Stimulated activated CD4-positive, alpha-beta T cell treated with anti-CD3 and anti-CD28 coated beads, Interleukin-4, amount 100 ng/mL, for 24 hours (primary cell): ENCODE measurements at places on chromosomes 7 and 10.

DNA sequence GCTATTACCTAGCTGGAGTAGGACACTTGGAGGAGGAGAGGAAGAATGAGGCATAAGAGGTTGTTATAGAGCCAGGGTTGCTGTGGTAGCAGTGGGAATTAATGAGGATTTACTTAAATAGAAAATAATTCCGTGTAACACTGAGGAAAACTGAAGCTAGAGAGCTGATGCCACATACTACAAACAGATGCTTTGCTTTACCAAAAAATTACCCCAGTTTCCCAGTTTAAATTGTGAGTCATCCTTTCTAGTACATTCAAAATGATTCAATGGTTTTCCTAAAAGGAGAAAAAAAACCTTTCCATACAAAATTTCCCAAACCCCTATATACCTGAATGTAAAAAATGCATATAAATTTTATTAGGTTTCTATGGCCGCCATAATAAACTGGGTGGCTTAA is 58.3 kb downstream of the ZNF518A start:
- DNase-seq, result no peak

DNA sequence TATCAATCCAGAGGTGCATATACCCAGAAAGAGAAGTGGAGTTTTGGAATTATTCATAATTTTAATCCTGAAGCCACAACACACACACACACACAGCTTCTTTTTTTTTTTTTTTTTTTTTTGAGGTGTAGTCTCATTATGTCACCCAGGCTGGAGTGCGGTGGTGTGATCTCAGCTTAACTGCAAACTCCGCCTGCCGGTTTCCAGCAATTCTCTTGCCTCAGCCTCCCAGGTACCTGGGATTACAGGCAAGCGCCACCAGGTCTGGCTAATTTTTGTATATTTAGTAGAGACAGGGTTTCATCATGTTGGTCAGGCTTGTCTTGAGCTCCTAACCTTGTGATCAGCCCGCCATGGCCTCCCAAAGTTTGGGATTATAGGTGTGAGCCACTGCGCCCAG is 35.4 kb downstream of the TET1 start:
- no peak for DNase-seq

- DNase-seq, result no peak
These were observed 68.5 kb upstream of the LRRC18 start for GRCh38 chr10:49008091-49008490.

- DNase-seq, result no peak
These were observed 76.8 kb upstream of the NKX6-2 start for GRCh38 chr10:132862485-132863420.

DNA sequence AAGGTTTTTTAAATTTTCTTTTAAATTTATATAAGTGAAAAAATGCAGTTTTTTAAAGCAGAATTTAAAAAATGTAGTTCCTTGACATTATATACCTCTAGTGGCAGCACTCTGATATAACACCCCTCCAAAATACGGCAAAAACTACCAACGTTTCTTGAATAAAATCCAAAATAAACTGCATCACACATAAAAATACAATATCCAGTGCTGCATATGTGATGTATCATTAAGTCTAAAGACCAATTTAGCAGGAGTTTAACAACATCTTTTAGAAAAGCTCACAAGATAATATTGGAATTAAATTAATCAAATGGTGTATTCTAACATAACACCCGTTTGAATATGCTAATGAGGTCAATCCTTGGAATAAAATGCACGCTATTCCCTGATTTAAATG is 1.4 kb downstream of the TCERG1L start:
- no peak for DNase-seq

GRCh38 chr7:92547579-92547978 is 19.0 kb downstream of the RBM48 start:
- no peak for DNase-seq

DNA sequence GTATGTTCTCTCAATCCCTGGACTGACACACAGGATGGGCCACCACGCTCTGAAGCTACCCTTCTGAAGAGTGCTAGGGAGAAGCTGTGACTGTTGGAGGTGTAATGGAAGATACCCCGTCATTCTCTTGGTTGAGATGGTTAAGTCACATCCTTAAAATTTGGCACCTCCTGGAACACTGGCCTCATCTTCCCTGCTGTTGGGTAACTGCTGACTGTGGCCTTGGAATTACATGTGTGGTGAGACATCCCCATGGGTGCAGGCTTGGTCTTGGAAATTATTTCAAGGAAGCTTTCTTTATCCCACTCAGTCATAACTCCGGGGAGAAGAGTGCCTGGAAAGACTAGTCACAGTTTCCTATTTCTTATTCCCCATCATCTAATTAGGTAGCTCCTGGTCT is 62.0 kb downstream of the LRMDA start:
- no peak for DNase-seq

GRCh38 chr7:123643495-123644441 is 11.9 kb upstream of the LMOD2 start:
- DNase-seq, result no peak

DNA sequence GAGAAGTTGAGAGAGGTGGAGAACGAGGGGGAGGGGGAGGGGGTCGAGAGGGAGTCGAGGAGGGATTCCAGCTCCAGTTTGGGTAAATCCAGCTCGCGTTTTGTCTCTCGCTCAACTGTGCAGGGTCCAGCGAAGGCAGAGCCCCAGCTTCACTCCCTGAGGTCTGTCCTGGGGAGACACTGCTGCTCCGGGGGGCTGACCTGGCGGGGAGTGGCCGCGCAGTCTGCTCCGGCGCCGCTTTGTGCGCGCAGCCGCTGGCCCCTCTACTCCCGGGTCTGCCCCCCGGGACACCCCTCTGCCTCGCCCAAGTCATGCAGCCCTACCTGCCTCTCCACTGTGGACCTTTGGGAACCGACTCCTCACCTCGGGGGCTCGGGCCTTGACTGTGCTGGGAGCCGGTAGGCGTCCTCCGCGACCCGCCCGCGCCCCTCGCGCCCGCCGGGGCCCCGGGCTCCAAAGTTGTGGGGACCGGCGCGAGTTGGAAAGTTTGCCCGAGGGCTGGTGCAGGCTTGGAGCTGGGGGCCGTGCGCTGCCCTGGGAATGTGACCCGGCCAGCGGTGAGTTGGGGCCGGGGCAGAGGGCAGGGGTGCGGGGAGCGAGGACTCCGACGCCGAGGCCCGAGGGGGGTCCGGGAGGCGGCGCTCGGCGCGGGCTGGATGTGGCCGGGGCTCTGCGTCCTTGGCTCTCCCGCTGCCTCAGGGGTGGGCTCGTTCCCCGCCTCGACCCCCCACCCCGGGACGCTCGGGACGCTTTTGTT is at the start of gene TET1:
Gene TET1, plus strand, starts transcription at position 152 of the 757 bp plus-strand sequence. CDS start 12,002 bp downstream, outside the sequence.
- DNase-seq, result peak; percentile 9

DNA sequence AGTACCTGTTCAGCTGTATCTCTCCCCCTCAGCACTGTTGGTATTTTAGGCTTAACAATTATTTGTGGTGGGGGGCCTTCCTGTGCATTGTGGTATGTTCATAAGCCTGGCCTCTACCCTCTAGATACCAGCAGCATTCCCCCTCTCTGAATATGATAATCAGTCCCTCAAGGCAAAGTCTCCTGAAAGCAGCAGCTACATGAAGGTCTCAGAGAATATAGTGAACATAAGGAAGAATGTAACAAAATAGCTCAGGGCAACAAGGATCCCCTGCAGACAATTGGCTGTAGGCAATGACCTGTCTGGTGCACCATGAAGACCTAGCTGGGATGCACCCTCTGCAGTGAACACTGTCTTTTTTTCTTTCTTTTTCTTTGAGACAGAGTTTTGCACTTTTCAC is 86.4 kb downstream of the CTBP2 start:
- DNase-seq, result no peak

GRCh38 chr10:62177111-62177510 is 91.5 kb downstream of the RTKN2 start:
- DNase-seq, result no peak

- DNase-seq, result no peak
These were observed 45.4 kb downstream of the CNNM1 start for GRCh38 chr10:99374526-99374925.

DNA sequence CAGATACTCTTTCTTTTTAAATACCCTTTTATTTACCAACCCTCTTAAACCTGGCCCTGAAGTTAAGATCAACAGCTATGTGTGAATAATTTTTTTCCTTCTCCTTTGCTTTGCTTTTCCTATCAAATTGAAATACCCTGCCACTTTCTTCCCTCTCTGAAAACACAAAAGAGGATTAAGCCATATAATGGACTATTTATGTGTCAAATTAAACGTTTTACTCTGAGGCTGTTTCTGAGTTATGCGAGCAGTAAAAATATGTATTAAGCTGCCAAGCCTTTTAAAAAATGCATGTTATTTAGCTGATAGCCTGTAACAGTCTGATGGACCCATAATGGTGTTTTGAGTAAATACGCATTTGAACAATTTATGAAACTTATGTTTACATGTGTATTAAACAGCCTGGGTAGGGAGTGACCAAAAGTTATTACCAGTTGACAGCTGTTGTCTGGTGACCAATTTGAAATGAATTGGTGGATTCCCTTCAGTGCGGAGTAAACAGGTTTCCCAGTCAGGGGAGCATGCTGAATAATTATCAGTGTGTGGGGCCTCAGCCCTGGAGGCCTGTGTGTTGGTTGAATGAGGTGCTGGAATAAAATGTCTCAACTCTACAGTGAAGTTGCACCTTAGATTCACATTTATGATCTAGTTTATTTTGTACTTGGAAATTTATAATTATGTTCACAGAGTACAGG is 89.6 kb downstream of the AUTS2 start:
- DNase-seq, result no peak

DNA sequence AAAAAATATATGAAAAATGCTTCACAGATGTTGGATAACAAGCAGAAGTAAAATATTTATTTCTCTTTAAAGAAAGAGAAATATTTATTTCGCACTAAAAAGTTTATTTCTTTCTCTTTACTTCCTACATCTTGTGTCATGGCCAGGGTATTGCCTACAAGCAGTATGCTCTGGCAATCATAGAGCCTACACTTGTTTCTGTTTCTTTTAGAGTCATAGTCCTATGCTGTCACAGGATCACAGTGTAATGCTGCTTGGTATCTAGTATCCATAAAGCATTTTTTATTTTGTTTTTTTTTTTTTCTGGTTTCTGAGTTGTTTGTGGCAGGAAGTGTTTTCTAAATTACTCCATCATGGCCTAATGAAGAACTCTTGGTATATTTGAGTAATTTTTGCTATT is 116.0 kb downstream of the ATRNL1 start:
- DNase-seq, result no peak

- DNase-seq, result peak; percentile 34
These were observed 109.6 kb downstream of the WNT2 start for GRCh38 chr7:117212969-117213877.

- DNase-seq, result peak; percentile 61
These were observed 72.8 kb downstream of the PRKCQ start for GRCh38 chr10:6507311-6507710.

GRCh38 chr10:121284936-121285335 is 313.3 kb downstream of the FGFR2 start:
- no peak for DNase-seq

DNA sequence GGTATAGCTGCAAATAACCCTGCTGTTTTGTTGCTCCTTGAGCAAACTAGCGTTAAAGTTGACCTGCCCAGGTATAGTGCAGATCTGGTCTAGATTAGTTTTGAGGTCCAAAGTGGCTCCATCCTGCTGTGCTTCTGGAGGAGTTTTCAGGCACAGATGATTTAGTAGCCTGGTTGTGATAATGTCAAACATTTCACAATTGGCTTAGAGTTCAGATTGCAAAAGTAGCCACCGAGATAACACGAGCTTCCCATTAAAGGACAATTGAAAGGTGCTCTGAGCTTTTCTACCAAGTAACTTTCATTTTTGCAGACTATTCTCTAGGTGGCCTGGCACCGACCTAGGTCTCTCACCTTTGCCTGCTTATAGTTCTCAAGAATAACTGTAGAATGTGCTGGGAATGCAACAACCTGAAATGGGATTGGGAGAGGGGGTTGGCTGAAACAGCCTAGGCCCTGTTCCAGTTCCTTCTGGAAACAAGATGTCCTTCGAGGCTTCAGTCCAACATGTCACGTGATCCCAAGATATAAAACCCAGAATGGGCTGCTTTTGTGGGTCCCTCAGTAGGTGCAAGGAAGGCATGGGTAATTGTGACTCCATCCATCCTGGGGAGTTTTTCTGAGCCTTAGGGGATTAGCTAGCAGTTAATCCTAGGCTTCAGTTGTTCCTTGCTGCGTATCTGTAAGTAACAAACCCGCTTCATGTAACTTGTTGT is 201.0 kb downstream of the CHRM2 start:
- DNase-seq, result no peak

DNA sequence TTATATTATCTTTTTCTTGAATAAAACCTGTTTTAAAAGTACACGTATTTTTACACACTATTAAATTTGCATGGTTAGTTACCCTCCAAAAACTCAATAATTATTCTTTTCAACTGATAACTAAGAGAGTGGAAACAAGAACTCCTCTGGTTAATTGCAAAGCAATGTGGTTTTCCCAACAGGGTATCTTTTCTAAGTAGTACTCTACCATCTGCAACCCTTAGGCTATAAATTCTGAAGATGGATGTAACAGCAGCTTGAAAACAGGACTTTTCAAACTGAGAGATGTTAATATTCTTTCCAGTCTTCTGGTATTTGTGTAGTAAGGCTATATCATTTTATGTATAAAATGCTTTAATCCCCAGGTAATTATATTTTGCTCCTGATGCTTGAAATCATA is 916.1 kb upstream of the POT1 start:
- no peak for DNase-seq

GRCh38 chr7:81604075-81604807 is 165.6 kb downstream of the HGF start:
- no peak for DNase-seq

DNA sequence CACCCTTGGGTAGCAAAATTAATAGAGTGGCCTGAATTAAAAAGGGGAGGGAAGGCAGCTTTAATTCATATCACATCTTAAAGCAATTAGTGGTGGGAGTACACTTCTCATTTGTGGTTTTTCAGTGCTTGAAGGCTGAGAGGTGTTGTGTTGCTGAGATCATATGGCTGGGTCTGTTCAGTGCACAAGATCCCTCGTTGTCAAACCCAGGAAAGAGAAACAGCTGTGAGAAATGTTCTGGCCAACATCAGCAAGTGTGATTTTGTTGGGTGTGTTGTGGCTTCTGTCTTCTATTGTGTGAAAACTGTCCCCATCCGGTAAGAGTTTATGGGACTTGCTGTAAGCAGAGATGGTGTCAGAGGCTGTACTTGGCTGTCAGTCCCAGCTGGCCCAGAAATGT is 197.9 kb upstream of the BMPER start:
- no peak for DNase-seq

GRCh38 chr10:43960477-43960876 is 311.8 kb upstream of the ZNF32 start:
- no peak for DNase-seq

DNA sequence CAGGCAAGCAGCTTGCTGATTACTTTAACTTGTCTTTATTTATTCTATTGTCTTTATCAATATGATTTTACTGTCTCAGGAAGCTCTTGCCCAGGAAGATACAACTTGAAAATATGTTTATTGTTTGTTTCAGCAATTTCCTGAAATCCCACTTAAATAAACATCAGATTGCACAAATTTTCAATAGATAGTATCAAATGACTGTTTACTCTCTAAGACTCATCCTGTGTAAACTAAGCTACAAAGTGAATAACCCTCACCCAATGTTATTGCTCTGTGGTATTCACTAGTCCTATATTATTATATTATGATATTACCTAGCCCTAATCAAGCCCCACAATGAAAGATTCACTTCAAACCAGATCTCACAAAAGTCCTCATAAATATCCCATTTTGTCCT is 130.4 kb upstream of the HPS1 start:
- no peak for DNase-seq
